ENCODE measurements at places on chromosomes 5 and 9.

DNA sequence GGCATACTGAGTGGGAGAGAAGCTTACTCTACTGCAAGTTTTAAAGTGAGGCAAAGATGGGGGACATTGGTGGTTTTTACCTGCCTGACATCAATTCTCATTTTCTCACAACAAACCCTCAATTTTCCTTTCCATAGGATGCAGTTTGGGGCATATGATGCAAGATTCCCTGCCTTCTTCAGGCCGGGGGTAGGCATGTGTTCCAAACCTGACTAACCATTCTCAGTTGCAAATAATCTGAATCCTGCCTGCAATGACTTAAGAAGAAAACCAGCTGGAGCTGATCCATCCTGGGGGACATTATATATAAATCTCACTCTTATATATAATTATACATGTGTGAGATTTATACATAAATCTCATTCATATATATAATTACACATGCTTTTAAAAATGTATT, 223.6 kb upstream of the EFNA5 start:
- DNase-seq: no peak

DNA sequence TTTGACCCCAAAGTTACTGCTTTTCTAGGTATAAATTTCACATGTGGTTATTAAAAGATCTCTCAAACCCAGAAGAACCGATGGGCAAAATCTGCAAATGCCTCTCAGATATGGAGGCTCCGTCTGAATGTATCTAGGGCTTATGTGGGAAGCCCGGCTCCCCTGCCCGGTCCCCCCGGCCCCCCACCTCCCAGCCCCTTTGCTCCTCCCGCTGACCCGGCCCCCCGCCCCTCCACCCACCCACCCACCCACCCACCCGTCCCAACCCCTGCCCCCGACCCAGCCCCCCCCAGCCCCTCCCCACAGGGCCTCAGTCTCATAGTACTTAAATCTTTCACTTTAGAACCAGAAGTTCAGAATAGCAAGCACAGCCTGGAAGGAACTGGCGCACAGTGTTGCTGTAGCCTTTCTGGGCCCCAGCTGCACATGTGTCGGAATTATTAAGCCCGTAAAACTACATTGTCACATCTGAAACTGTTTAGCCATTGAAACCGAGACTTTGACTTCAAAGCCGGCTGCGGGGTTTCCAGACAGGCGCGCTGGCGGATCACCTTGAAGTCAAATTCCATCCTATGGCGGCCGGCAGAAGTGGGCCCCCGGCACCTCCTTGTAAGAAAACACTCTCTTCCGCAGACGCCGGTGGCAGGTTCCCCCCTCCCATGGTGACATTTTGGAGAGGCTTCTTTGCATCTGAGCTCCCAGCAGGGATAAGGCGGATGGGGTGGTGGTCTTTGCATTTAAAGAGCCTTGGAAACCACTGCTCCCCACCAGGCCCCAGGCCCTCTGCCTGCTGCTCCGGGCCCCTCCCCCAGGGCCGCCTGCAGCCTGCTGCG, 12.8 kb downstream of the NKD2 start:
- no peak for DNase-seq

GRCh38 chr9:123225374-123225813, 43.0 kb downstream of the STRBP start:
- DNase-seq: peak; percentile 36

- no peak for DNase-seq
Measured at GRCh38 chr5:159096243-159096923, 3.3 kb downstream of the EBF1 start.

GRCh38 chr5:127256886-127257597, 33.6 kb upstream of the MEGF10 start:
- no peak for DNase-seq

DNA sequence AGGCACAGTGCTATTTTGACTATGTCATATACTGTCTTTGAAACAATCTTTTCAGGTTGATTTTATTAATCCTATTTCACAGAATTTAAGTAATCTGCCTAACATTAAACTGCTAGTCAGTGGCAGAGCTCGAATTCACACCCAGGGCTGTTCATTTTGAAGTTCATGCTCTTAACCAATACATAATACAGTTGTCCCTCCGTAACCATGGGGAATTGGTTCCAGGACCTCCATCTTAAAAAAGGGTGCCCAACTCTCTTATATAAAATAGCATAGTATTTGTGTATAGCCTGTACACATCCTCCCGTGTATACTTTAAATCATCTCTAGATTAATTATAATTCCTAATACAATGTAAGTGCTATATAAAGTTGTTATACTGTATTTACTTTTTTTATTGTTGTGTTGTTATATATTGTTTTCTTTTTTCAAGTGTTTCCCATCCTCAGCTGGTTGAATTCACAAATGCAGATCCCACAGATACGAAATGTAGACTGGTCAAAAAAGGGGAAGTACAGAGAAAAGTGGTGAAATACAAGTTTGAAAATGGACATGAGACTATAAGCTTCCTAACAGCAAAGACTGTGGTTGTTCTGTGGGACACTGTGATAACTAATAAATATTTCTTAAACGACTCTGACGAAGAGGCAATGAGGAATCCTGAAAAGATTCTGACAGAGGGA, 18.3 kb downstream of the RFX3 start:
- DNase-seq: no peak

- no peak for DNase-seq
Measured at GRCh38 chr5:104088876-104089778, 526.5 kb upstream of the NUDT12 start.

DNA sequence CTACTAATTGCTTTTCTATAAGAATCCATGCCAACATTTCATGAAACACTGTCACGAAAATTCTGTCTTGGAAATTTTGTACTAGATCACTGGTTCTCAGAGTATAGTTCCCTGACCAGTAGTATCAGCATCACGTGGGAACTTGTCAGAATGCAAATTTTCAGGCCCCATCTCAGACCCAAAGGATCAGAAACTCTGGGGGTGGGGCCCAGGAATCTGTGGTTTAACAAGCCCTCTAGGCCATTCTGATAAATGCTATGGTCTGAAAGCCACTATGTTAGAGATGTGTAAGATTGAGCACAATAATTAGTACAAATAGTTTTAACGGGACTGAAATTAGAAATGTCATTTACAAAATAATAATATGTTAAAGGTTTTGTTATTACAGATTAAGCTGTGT, 615.7 kb upstream of the ARRDC3 start:
- DNase-seq: no peak

DNA sequence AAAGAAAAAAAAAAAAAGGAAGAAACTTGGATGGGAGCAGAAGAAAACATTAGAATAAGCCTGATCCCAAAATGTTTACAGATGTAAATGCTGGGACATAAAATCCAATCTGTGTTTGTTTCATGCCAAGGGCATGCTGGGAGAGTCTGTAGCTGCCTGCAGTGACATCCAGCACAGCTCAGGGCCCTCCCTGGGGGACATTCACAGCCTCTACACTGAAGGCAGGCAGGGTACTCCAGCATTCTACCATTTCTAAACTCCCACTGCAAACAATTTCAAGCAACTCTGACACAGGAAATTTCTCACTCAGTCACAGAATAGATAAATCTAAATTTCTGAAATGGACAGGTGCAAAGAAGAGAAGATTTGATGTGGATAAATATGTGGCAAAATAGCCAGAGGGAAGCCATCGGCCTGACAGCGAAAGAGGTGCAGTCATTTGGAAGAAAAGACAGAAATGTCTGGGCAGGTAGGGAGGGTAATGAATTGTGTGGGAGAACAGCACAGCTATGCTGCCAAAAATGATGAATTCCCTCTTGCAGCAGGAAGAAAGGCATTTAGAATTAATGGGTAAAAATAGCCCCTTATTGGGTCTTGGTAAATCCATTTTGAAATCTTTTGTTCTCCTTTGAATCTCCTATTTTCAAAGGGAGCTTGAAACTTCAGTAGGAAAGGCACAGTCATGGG, 199.4 kb downstream of the MED10 start:
- no peak for DNase-seq

DNA sequence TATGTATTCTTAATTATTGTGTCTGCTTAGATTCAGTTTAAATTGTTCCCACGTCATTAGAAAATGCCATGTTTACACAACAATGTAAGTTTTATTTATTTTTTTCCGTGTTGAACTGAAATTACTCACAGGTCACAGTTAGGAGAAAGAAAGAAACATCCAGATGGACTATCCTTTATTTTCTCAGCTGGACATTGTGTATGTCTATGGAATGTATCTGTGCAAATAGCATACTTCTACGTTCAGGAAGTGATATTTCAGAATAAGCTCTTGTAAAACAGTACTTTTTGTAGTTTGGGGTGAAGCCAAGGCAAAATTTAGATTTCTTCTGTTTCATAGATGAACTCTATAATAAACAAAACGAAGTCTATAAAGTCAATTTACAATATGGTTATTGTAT, 249.0 kb upstream of the ZNF608 start:
- DNase-seq: no peak

- no peak for DNase-seq
Measured at GRCh38 chr5:168260353-168261226, 30.9 kb upstream of the WWC1 start.

DNA sequence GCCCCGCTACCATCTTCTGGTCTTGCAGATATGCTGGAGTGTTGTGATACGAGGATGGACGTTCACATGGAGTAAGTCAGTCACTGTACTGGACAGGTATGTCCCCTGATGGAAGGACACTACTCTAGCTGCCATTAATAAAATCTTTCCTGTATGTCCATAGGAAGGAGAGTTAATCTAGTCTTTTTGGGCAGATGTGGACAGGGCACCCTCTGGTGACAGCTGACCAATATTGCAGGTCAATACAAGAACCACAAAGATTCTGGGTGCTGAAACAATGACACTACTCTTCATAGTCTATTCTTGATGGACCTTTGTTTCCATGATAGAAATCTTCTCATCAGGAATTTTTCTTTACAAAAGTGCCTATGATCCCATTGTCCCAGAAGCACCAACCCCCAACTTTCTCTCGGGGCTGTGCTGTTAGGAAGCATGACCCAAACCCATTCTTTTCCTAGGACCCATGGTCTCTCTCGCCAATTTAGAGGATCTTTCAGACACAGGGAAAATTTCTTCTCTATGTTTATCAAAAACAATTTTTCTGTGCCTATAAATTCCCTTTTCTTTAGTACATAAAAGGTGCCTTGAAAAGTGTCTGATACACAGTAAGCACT, 376.9 kb downstream of the DTWD2 start:
- peak; percentile 11 for DNase-seq

- DNase-seq: no peak
Measured at GRCh38 chr9:1918108-1918507, 97.0 kb upstream of the SMARCA2 start.

DNA sequence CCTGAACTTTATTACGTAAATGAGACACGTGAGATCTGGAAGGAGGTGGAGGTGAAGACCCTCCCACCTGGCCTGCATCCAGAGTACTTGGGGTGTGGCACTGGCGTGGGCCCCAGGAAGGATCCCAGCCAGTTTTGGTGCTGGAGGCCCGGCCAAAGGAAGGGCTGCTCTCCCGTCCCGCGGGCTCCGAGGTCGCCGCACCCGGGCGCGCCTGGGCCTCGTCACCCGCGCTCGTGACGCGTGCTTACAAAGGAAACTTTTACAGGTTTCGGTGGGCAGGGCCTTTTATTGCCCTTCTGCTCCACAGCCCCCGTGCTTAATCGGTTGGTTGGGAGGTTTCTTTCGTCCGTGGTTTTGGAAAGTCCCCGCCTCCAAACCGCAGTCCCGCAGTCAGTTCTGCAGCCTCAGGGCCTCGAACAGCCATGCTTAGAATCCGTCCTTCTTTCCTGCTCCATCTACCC, 29.2 kb downstream of the CDKN2A start:
- DNase-seq: no peak

DNA sequence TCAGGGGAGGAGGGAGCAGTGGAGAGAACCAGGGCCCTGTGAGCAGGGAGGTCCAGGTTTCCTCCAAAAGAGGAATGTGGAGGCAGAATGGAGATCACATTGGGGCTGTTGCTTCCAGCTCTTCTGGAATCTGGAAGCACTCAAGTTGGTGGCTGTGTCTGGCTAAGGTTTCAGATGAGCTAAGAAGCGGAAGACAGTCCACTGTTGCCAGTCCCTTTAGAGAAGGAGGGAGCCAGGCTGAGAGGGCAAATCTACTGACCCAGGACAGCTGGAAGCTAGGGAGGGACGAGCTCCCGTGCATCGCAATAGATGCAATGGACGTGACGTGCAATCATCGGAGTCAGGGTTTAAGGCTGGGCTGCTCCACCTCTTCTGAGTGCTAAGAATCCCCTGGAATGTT, 71.2 kb downstream of the TENT4A start:
- DNase-seq: no peak

- DNase-seq: no peak
Measured at GRCh38 chr9:89144238-89144637, 34.4 kb downstream of the SHC3 start.

- DNase-seq: no peak
Measured at GRCh38 chr5:99721506-99721905, 792.7 kb upstream of the CHD1 start.

- DNase-seq: no peak
Measured at GRCh38 chr9:99221266-99221620, 499 bp downstream of the ALG2 start.

GRCh38 chr9:23011669-23012068, 565.0 kb downstream of the DMRTA1 start:
- DNase-seq: no peak

DNA sequence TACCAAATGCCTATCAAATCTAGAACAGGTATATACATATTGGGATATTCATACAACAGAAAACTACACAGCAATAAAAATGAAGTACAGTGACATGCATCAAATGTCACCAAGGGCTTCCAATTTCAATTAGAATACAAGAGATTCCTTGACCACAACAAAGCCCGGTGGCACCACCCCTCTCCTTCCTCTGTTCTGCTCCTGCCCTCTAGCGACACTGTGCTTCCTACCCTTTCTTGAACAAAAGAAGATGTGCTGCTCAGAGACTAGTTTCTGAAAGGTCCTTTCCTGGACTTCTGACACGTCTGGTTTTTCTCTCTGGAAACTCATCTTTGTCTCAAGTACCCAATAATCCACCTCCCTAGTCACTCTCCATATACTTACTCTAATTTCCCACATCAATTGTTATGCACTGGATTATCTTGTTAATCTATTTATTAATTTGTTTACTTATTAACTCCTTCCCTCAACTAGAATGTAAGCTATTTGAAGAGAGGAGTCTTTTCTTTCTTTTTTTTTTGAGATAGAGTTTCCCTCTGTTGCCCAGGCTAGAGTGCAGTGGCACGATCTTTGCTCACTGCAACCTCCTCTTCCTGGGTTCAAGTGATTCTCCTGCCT, 70.4 kb upstream of the CTSV start:
- no peak for DNase-seq

GRCh38 chr5:91136271-91136670, 246.8 kb downstream of the ARRDC3 start:
- DNase-seq: no peak

- no peak for DNase-seq
Measured at GRCh38 chr9:138104251-138105122, 226.9 kb downstream of the CACNA1B start.

- no peak for DNase-seq
Measured at GRCh38 chr9:76576344-76576743, 117.4 kb downstream of the GCNT1 start.
